ENCODE measurements at places on chromosomes 16 and 17.

DNA sequence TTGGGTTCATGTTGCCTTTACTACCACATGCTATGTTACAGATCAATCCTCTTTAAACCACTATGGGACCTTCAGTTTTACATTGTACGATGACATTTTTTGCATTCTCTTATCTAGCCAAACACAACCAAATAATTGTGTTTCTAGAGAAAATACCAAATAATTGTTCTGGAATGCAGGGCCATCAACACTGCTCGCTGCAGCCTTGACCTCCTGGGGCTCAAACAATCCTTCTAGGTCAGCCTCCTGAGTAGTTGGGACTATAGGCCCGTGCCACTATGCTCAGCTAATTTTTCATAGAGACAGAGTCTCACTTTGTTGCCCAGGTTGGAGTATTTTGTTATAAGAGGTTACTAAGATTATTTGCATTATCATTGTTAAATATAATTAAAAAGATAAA, 237.5 kb upstream of the PMFBP1 start:
- no peak for DNase-seq

DNA sequence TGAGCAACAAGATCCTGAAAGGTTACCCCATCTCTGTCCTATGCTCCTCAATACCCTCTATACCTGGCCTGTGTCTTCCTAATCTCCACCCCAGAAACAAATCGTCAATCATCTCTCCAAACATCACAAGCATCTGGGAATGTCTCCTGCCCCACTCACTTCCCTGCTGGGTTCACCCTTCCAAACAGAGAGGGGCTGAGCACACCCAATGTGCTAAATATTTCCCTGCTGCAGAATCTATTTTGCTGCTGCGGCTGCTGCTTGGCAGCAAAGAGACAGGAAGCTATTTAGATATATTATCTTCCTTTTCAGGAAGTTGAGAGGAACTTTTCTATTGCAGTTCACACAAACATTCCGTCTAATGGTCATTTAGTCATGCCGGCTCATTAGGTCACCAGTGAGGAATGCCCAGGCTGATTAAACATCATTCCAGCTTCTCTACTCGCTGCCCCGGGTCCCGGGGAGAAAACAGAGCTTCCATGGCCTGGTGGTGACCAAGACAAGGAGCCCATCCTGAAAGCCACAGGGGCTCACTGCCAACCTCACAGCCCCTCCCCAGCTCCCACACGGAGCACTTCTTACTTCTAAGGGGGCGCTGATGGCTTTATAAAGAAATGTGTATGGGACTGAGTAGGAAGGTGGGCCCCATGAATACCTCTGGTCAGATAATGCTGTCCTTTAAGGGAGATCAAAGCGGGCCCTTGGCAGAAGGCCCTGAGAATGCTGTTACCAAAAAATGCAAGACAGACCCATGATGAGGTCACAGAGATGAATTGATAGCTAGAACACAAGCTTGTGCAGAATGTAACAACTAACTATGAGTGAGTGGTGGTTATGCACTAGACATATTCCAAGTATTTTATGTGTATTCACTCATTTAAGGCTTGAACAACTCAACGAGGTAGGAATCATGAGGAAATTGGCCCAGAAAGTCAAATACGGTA, 218.3 kb downstream of the SOX9 start:
- peak; percentile 61 for DNase-seq

DNA sequence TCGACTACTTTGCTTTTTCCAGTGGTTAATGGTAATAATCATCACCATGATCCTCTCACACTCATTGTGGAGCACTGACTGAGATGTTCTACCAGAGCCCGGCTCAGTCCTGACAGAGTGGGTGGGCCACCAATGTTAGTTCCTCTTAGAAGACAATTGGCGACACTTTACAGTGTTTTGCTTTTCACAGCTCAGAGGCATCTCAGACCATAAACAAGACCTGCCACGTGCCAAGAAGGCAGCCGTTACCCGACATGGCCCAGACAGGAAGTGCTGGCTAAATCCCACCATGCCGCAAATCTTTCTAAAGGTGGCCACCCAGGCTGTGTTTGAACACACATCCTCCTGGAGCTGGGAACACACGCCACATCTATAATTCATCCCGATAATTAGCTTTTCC, 103.7 kb downstream of the XYLT1 start:
- no peak for DNase-seq

- DNase-seq, result no peak
Measured at GRCh38 chr17:80691784-80692183, 147.1 kb downstream of the RPTOR start.

DNA sequence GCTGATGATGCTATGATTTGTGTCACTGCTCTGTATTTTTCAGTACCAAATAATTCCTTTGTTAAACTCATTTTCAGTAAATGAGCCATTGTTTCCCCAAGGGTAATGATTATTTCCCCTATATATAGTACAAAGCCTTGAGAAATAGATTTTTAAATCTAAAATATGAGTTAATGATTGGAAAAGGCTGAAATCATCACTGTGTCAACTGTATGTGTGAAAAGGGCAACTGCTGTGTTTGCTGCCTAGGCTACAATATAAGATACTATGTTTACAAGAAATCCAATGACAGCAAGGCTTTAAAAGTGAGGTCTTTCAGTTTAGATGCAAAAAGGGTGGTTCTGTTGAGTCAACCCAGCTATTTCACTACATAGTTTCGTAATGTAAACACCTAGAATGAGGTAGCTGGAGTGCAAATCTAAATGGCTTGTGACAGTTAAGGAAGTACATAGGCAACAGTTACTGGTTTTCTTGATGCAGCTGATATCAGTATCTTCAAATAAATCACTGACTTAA, 15.3 kb downstream of the NLK start:
- DNase-seq, result no peak

DNA sequence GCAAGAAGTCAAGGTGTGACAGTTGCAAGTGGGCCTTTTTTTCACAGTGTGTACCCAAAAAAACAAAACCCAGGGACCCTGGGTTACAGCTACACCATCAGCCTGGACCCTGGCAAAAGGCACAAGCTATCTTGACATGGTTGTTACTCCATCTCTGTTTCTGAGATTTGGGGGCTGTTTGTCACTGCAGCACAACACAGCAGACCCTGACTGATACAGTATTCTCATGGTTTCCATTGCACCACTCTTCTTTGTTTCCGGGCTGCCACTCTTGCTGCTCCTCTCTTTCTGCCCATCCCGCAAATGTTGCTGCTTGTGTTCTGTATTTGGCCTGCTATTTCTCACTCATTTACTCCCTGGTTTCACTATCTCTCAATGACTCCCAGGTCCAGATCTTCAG, 55.2 kb downstream of the C16orf78 start:
- no peak for DNase-seq

GRCh38 chr16:528111-529011, 849 bp downstream of the CAPN15 start:
- peak; percentile 66 for DNase-seq

DNA sequence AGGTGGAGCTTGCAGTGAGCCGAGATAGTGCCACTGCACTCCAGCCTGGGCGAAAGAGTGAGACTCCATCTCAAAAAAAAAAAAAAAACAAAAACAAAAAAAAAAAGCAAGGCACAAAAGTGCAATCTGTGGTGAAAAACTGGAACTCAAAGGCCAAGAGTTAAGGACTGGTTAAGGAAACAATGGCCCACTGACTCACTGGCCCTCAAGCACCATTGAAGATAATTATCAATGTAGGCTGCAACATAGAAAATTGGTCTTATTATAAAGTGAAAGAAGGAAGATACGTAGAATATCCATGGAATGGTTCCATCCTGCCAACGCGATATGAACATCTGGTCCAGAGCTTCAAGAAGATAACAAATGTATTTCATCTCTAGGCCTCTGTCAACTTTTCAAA, 444.2 kb downstream of the SOX9 start:
- no peak for DNase-seq

DNA sequence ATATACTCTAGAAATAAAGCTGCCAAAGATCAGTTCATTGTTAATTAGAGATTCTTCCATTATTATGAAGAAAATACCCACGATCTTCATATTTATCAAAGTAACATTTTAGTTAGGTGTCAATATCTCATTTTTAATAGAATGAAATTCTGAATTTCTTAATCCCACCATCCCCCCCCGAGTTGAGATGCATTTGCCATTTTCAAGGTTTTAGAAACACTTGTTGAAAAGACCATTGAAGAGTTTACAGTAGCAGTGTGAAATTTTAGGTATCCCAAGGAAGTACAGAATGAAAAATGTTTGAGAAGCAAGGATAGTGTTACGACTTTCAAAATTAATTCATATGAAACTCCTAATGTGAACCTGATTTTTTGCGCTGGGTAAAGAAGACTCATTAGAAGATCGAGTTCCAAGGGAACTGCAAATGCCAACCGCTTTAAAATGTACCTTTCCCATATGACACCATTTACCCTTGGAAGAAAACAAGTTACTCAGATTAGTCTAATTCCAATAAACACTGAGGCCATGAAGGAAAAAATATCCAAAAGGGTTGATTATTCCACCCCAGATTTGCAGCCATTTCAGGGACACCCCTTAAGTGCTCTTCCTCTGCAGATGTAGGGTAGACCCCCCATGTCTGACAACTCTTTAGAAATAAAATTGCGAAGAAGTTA, 731 bp downstream of the IKZF3 start:
- DNase-seq, result no peak

GRCh38 chr17:43784628-43785101, 4.4 kb downstream of the CFAP97D1 start:
- no peak for DNase-seq

DNA sequence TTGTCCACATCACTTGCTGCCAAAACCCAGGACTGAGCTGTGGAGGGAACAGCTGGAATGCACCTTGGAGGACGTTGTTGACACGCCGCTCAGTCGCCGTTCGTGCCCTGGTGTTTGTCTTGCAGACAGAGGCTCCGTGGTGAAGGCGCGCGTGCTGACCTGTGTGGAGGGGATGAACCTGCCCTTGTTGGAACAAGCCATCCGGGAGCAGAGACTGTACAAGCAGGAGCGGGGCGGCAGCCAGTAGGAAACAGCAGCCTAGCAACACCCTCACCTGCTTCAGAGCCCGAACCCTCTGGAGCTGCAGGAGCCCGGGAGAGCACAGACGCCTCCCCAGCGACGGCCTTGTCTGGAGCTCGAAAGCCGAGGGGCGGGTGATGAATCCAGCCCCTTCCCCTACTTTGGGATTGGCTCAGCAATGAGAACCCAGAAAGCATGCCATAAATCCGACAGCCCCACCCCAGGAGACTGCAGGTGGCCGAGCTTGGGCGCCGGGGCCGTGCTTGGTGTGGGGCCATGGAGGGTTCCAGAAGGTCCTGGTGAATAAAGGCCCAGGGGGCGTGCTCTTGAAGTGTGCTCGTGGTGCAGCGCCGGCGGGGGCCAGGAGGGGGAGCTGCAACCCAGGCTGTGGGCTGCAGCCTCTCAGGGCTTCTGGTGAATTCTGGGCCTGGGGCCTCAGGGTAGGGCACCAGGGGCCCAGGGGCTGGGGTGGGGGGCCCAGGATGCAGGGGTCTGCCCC, 470 bp upstream of the CDK3 start:
- DNase-seq, result peak; percentile 38

DNA sequence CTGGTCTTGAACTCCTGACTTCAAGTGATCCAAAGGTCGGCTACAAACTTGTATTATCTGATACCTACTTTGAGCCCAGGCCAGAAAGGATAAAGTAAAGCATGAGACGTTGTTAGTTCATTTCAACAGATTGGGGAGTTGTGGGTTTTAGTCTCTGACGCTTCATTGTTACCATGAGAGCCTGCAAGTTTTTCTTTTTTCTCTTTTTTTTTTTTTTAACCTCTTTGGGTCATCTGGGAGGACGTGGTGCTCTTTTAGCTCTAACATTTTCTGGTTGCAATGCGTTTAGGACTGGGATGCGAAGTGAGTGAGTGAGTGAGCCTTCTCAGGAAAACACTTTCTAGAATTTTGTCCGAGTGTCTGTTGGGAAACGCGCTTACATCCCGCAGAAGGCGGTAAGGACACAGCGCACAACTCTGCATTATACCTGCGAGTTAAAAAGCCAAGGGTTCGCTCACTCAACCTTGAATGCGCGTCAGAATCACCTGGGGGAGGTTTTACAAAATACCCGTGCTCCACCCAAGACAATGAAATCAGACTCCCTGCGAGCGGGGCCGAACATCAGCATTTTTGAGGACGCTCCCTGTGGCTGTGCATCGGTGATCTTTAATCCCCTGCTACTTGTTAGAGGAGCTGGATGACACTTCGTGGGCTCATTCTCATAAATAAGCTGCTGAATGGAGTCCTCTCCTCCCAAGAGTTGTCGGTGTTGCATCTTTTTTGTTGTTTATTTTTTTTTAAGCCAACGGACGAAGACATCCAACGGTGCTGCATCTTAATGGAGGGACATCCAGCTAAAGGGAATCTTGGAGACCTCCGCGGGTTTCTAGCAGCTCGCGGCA, 629 bp upstream of the RNF135 start:
- no peak for DNase-seq

DNA sequence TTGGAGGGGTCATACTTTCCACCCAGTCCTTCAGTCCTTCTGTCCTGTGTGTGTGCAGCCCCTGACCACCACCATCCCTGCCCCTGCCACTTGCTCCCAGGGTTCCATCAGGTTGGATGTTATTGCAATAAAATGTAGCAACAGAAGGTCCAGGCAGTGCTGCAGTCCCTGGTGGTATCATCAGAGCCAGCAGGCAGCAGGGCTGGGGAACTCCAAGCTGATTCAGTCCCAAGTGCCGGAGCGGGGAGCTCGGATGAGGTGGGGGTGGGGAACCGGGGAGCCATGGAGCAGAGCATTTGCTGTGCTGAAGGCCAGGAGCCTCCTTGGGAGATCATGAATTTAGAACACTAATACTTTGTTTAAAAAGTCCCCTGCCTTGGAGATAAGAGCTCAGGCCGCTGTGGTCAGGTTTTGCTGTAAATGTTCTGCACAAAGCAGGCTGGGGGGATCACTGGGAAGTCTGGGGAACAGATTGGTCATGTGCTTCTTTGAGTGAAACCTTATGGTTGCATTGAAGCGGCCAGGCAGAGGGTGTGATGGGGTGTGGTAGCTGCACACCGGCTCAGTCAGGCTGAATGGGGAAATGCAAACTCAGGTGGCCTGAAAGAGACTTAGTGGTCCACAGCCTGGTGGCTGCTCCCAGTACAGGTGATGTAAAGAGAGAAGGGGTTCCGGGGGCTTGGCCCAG, 225.9 kb downstream of the SEC14L1 start:
- peak; percentile 28 for DNase-seq

- no peak for DNase-seq
Measured at GRCh38 chr17:7732981-7733539, 15.5 kb downstream of the DNAH2 start.

- DNase-seq, result no peak
Measured at GRCh38 chr17:16211590-16211989, 3.7 kb downstream of the NCOR1 start.

DNA sequence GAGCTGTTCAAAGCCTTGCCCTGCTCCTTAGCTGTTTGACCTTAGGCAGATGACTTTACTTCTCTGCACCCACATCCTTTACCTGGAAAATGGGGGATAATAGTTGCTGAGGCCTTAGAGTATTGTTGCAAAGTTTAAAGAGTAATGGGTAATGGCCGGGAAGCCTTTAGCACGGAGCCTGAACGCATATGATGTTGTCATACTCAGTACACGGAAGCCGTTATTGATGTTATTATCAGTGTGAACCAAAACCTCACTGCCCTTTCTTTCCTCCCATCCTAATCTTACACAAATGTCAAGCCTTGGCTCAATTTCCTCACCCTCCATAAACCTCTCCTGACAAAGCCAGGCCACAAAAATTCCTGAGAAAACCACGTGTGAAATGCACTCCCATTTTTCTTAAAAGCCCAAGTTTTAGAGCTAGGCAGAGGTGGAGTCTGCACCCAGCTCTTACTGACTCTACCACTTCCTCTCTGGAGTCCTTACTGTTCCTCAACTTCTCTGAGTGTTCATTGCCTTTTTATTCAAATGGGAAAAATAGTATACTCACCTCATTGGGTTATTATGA, 67.3 kb upstream of the CACNG3 start:
- DNase-seq, result no peak

- no peak for DNase-seq
Measured at GRCh38 chr17:38564869-38565268, 40.9 kb downstream of the SRCIN1 start.
